ENCODE measurements at places on chromosomes 2 and 18.

- no peak for DNase-seq
These were observed 54.0 kb upstream of the SPATS2L start for GRCh38 chr2:200252265-200253067.

DNA sequence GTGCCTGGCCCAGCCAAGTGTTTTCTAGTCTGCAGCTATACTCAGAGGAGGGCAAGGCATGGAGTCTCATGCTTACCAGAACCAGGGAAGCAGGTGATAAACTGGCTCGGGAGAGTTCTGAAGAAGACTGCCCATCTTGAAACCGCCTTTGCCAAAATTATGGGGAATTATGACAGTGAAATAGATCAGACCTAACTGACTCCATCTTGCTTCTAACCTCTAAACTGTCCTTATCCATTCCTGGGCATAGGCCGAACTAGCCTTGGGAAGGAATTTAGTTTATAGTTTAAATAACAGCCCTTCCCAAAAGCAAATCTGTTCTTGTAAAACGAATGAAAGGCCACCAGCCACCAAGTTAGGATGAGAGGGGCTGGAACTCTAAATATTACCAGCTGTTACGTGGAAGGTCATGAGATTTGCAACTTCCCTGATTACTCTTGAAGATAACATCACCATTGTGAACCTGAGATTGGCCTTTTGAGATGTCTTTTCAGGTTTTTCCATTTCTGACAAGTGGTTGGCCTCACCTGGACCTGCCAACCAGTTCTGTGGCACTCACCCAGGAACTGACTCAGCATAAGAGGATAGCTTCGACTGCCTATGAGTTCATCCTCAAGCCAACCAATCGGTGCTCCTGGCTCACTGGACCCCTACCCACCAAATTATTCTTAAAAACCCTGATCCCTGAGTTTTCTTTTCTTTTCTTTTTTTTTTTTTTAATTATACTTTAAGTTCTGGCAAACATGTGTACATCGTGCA, 23.4 kb downstream of the CHCHD5 start:
- DNase-seq, result no peak

GRCh38 chr2:54619660-54620231, 103.7 kb upstream of the EML6 start:
- no peak for DNase-seq

GRCh38 chr2:134685967-134686366, 32.8 kb downstream of the TMEM163 start:
- DNase-seq, result no peak

DNA sequence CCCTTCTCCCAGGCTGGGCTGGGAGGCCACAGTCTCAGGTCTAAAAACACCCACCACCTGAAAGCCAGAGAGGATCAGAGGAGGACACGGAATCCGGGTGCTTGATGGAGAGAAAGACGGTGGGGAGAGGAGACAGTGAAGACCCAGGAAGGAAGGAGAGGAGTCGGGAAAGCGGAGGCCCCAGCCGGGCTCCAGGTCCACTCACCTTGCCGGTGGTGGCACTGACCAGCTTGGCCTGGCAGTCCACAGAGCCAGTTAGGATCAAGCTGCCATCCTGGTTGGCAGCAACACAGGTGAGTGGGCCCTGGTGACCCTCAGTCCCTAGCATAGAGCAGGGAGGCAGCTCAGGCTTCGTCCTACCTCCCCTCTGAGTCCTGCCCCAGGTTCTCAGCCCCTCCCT, 4.3 kb downstream of the AAMP start:
- DNase-seq, result no peak
